ENCODE measurements at places on chromosomes 1 and 21. TPM values are rescaled to one million over a fixed set of nuclear protein-coding genes. Genes with fewer than 3 reads are reported as not detected.

Gene GJA8
- not detected for total RNA-seq

Gene LMX1A
- 1.3 TPM for total RNA-seq

Gene CA6
- total RNA-seq, result not detected

Gene CRYAA
- not detected for total RNA-seq

Gene FCRL1
- not detected for total RNA-seq

Gene CD34
- total RNA-seq, result 80.6 TPM

Gene CD2
- total RNA-seq, result 3.5 TPM

Gene OR2T2
- not detected for total RNA-seq

Gene UROD
- 77.1 TPM for total RNA-seq

Gene PTPN14
- 30.4 TPM for total RNA-seq

Gene TPRG1L
- 32.4 TPM for total RNA-seq

Gene NTMT2
- total RNA-seq, result not detected

Gene G0S2
- total RNA-seq, result 198 TPM

Gene IL23R
- not detected for total RNA-seq

Gene S100B
- total RNA-seq, result 61.3 TPM

Gene SPRR2B
- not detected for total RNA-seq

Gene SVBP
- 31.5 TPM for total RNA-seq

Gene GJB3
- not detected for total RNA-seq

Gene TRIM17
- total RNA-seq, result not detected

Gene KIF17
- 3.5 TPM for total RNA-seq

Gene GJC2
- 1.3 TPM for total RNA-seq

Gene ECM1
- 4.0 TPM for total RNA-seq

Gene B3GALT5
- not detected for total RNA-seq

Gene BEST4
- not detected for total RNA-seq

Gene NCMAP
- total RNA-seq, result 0.16 TPM

Gene CFHR1
- total RNA-seq, result not detected

Gene NPPA
- 0.66 TPM for total RNA-seq

Gene GREM2
- 1.0 TPM for total RNA-seq

Gene SFN
- 12.1 TPM for total RNA-seq

Gene LORICRIN
- total RNA-seq, result not detected

Gene HSD11B1
- 0.88 TPM for total RNA-seq

Gene AIRE
- not detected for total RNA-seq

Gene RPTN
- total RNA-seq, result not detected

All from breast epithelium (tissue), 4 donors.